ENCODE measurements at places on chromosomes 11 and 22.

DNA sequence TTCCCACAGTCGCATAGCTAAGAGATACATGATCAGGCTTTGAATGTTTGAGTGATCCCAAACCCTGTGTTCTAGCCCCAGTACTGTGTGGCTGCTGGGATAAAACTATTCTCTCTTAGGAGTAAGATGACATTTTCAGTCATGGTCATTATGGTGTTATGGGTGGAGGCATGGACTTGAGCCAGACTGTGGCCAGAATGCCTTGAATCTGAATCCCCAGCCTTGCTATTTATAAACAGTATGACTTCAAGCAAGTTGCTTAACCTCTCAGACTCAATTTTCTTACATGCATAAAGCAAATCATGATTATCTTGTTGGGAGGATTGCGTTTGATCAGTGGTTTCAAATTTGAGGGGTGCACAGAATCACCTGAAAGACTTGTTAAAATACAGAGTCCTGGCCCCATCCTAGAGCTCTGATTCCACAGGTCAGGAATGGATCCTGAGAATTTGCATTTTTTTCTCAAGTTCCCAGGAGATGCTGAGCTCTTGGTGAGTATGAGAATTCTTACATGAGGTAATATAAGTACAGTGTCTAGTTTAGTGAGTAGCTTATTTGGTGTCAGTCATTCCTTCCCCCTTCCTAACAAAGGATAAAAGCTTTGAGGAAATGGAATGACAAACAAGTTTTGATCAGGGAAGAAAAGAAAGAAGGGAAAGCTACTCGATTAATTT lies 571.7 kb downstream of the METTL15 start:
- no peak for DNase-seq

DNA sequence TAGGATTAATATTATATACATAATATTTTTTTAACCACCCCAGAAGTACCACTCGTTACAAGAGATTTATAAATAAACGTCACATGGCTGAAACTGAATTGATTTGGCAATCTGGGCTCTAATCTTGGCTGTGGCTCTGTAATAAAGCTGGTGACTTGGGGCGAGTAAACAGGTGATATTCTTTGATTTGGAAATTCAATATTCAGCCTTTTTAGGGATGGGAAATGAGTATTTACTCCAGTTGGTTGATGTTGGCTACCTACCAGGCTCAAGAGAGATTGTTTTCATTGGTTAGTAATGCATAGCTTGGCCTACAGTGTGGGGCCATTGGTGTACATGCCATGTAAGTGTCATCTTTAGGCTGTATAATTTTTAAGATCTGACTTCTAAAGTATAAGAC lies 117.7 kb upstream of the SORL1-AS1 start:
- DNase-seq, result no peak

DNA sequence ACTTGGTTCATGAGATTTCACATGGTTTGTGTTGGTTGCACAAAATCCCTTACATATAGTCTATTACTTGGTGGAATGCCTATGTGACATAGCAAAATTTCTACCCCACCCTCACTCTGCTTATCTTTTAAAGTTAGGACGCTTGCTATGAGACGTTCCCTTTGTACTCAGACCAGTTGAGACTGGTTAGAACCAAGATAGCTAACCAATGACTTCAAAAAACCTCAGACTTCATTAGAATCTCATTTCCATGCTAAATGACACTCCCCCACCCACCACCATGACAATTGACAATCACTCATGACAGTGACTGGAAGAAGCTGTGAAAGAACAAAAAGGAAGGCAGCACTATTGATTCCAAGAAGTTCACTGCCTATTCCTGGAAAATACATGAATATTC lies 313.6 kb downstream of the ETS1 start:
- DNase-seq, result no peak

GRCh38 chr11:18471995-18472394 lies 16.3 kb downstream of the LDHAL6A start:
- no peak for DNase-seq

- no peak for DNase-seq
These were observed 1.8 kb upstream of the PKNOX2 start for GRCh38 chr11:125162743-125163142.

- no peak for DNase-seq
These were observed 590.5 kb downstream of the ETS1 start for GRCh38 chr11:127996825-127997224.

DNA sequence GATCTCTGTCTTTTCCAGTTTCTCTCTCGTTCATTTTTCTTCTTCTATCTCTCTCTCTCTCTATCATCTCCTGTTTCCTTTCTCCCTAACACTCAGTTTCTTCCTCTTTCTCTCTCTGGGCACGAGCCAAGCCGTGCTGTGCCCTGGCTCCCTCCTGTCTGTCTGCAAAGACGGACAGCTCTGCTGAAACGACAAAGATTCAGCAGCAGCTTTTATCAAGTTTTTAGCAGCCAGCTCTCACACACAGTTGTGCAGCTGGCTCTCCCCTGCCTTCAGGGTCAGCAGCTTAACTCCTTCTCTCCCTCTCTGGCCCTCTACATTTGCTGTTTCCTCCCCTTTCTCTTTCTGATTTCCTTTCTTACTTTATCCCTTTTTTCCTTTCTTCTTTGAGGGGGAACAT lies 352.0 kb upstream of the MPPED2 start:
- DNase-seq, result no peak

DNA sequence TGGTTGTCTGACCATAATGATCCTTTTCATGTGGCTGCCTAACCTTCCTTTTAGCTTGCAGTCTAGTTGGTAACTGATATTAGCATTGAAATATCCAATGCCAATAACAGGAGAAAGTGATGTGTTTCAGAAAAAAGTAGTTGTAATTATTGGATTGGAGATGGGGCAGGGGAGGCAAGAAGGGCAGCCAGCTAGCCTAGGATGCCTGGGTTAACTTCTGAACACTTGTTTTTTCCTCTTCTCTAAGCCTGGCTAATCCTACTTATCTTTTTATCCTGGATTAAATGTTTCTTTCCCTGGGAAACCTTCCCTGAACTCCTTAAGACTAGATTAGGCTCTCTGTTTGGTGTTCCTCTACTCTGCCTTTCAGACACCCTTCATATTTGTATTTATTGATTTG lies 380.2 kb downstream of the TMEM135 start:
- no peak for DNase-seq

DNA sequence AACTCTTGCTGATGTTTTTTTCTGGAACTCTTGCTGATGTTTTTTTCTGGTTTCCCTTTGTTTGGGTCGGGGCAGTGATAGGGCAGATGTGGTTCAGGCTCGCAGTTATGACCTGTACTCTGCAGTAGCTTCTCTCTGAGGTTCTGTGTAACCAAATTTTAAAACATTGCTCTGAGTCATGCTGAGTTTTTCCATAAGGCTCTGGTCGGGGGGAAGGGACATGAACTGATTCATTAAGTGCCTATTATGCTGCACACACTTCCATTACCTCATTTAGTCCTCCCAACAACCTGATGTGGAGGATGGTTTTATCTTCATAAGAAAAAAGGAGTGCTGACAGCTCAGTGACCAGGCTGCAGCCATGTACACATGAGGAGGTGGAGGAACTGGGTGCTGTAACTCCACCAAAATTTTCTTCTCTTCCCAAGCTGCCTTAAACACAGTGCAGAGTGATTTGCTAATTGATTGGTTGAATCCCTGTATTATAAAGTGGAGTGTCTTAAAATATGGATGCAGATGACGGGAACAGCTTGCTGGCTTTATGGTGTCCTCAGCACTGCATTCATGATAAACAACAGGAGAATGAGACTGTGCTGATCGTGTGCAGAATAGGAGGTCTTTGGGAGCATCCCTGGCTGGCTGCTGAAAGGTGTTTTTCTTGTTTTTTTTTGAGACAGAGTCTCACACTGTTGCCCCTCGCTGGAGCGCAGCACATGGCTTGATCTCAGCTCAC lies 19.1 kb downstream of the TNRC6B start:
- DNase-seq, result no peak

DNA sequence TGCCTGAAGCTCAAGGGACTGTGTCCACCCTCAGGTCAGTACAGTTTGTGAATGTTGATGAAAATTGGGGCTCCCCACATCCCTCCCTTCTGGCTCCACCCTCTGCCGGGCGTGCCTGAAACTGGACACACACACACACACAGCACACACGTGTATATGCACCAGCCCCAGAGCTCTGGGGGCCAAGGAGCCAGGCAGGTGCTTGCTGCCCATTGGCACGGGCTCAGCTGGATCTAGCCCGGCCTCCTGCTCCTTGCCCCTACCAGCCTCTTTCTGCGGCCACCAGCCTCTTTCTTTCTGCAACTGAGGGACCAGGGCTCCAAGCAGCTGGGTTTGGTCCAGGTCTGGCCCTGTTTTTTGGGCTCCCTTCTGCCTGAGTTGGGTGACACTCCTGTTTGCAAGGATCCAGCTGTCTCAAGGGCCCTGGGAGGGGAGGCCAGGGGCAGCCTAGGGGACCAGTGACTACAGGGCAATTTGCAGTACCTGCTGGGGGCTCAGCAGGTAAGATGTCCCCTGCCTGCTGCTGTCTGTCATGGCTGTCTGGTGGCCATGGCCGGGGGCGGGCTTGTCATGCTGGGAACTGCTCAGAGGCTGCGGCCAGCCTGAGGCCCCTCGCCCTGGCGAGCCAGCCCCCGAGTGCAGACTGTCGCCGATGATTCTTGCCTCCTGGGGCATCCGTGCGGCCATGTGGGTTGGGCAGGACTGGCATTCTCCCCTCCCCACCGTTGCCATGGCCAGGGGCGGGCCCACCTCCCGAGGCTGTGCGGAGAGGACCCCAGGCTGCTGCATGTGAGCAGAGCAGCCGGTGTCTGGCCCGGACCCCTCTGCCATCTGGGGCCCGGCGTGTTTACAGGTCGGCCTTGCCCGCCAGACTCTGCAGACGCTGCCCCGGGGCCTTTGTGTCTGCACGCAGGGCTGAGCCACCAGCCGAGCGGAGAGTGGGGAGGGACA lies 51.5 kb upstream of the PPARA start:
- no peak for DNase-seq

DNA sequence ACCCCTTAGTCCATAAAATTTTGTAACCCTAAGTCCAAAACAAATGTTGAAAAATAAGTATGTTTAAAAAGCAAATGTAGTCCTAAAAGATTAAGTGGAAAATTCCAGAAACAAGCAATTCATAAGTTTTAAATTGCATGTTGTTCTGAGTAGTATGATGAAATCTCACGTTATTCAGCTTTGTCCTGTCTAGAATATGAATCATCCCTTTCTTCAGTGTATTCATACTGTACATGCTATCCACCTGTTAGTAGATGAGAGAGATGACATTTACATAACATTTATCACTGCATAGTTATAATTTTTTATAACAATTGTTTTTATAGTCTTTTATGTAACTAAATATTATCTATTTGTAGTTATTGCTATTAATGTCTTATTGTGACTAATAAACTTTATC lies 622.3 kb upstream of the CHORDC1 start:
- DNase-seq, result no peak

GRCh38 chr11:78651923-78652842 lies 77.5 kb upstream of the NARS2 start:
- peak; percentile 59 for DNase-seq

GRCh38 chr11:64132191-64132771 lies 33.6 kb downstream of the MACROD1 start:
- DNase-seq, result no peak

GRCh38 chr11:119727523-119728151 lies 1.4 kb downstream of the NECTIN1 start:
- DNase-seq, result no peak

- DNase-seq, result no peak
These were observed 87.3 kb downstream of the ARHGAP8 start for GRCh38 chr22:44839721-44840120.

DNA sequence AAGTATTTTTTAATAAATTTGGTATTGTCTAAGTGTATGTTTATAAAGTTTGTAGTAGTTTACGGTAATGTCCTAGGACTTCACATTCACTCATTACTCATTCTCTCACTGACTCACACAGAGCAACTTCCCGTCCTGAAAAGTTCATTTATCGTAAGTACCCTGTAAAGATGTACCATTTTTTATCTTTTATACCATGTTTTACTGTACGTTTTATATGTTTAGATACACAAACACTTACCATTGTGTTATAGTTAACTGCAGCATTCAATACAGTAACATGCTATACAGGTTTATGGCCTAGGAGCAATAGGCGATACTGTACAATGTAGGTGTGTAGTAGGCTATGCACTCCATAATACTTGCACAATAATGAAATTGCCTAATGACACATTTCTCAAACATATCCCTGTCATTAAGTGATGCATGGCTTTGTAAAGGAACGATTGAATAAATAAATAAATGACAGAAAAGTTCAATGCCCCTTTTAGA lies 12.5 kb upstream of the CARD18 start:
- DNase-seq, result no peak

DNA sequence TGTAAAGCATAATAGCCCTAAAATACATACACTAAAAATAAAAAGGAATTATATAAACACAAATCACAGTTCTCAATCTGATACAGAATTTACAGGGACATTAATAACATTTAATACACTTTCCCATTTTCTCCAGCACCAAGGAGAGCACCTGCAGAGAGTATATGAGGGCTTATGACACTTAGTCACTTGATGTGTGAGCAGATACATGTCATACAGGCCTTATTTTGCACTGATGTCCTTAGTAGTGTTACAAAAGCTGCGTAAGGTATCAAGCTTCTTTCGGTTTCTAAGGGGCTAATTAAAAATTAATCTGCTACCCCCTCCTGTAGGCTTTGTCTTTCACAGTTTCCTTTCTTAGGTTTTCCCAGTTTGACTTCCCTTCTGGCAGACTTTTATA lies 61.3 kb downstream of the TRIM44 start:
- DNase-seq, result no peak

DNA sequence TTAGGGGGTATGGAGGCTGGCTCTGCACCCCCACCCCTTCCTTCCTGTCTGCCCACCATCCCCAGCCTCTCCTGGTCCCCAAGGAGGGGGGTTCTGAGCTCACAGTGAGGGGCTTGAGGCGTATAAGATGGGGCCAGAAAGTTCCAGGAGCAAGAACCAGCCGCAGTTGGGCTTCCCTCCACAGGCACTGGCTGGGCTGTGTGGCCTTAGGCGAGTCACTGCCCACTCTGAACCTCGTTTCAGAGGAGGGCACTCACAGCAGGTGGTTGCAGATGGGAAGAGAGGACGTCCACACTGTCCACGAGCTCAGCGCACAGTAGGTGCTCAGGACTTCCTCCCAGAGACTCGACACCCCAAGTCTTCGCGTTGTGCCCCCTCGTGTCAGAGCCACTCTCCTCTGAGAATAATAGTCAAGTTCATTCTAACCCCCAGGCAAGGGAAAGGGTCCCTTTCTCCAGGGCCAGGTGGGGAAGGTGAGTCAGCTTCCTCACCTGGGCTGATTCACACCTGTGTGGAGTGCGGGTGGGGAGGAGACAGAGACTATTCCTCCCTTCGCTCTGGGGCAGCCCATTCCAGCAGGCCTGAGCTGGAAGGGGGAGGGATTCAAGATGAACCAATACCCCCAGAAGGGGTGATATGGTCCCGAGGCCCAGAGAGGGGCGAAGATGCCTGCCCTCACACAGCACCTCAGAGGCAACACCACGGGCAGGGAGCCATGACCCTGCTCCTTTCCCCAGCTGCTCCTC lies 29.3 kb downstream of the RPL3 start:
- no peak for DNase-seq

- no peak for DNase-seq
These were observed 34.7 kb downstream of the USP47 start for GRCh38 chr11:11876458-11876857.

- DNase-seq, result peak; percentile 43
These were observed 15.8 kb downstream of the TMEM258 start for GRCh38 chr11:61776561-61777075.

- DNase-seq, result no peak
These were observed 4.4 kb upstream of the ENDOD1 start for GRCh38 chr11:95085117-95085816.

All from stimulated activated CD4-positive, alpha-beta T cell treated with anti-CD3 and anti-CD28 coated beads, Interleukin-1b, Interleukin-23, amount 100 ng/mL, for 24 hours (primary cell).